ENCODE measurements at places on chromosomes 2 and 18.
A peak's percentile ranks its signal among the peaks of the same experiment; 100 is the strongest.

- no peak for DNase-seq
These were observed 22.4 kb downstream of the NLRC4 start for GRCh38 chr2:32242331-32242730.

DNA sequence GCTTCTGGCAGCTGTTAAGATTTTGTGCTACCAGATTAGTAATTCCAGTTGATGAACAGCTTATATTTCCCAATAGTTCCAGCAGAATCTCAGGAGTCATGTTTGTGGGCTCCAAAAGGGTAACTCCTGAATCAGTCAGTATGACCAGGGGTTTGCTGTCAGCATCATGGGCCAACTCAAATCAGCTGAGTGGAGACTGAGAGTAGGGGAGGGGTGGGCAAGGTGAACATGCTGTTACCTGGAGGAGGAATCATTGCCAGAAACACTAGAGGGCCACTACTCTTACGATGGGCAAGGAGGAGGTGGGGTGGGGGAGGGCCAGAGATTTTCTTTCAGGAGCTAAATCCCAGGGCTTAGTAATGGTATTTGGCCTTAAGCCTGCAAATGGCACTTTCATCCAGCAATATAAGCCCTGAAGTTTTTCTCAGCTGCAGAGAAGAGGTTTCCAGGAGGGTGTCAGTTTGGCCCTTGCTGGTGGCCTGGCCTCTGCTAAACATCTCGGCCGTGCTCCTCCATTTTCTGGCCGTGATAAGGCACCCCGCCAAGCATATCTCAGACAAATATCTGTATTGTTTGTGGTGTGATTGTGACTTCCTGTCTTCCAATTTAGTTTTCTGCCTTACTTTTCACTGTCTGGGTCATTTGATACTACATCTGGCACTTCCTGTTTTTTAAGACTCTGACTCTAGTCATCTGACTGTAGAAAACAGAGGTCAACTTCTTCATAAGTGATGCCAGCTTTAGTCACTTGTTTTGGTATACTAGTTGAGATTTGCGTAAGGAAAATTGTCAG, 120.5 kb upstream of the CXCR4 start:
- DNase-seq = peak; percentile 78

DNA sequence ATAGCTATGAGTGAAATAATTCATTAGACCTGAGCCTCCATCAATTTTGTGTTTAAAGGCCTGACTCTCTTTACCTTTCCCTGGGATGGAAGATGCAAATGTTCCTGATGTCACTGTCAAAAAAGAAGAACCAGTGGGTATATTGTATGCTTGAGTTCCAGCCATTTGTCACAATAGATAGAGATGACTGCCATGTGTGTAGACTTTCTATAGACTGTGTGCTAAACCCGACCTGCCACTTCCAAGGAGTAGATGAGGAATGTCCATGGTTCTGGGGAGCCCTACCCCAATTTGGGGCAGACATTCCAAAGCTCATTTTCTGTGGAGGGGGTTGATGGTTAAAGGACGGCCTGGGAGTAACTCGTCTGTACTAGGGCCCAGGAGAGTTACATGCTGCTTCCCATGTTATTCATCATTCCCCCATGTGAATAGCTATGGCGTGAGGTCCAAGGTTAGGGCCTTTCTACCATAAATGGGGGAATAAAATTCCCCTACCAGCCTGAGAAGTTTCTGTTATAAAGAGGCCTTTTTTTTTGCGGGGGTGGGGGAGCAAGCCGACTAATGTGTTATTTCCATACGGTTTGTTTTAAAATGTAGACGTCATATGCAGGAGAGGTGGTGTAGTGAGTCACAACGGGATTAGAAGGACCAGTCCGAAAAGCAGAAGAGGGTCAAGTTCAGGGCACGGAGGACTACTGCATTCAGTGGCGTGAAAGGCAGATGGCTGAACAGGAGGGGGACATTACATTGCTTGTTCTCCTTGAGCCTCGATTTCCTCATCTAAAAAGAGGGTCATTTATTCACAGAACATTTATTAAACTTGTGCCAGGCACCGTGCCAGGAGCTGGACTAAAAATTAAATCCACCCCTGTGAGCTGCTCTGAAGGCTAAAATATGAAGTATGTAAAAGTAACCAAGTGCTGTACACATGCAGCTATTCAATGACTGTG, 24.0 kb downstream of the IL1B start:
- DNase-seq = no peak

GRCh38 chr18:25243754-25244153, 108.2 kb downstream of the ZNF521 start:
- DNase-seq = no peak

GRCh38 chr2:134362152-134362668, 108.3 kb downstream of the MGAT5 start:
- no peak for DNase-seq

- DNase-seq = no peak
These were observed 65.7 kb upstream of the SMAD2 start for GRCh38 chr18:47996091-47996541.

GRCh38 chr2:2874341-2874740, 503.3 kb downstream of the EIPR1 start:
- no peak for DNase-seq

DNA sequence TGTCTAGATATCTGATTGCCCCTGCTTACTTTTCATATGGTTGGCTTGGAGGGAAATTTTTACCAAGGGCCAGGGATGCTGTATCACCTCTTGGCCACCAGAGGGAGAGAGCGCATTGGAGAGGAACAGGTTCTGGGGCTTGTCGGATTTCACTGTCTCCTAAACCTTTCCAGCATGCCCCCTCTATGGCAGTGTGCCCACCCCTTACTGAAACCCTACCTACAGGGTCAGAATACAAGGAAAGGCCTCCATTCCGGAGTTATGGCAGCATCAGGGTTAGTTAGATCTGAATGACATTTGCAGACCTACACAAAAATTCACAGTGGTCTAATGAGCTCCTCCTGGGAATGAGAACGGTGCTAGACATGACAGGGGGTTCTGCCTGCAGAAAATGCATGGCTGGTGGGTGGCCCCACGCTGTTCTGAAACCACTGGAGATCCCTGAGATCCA, 5.8 kb downstream of the SLC14A2 start:
- DNase-seq = peak; percentile 60
